Endodermal cell (in vitro differentiated cells): ENCODE measurements at places on chromosomes 2 and 18.

- DNase-seq = no peak
Observed at GRCh38 chr2:44572196-44572900, 210.6 kb downstream of the CAMKMT start.

DNA sequence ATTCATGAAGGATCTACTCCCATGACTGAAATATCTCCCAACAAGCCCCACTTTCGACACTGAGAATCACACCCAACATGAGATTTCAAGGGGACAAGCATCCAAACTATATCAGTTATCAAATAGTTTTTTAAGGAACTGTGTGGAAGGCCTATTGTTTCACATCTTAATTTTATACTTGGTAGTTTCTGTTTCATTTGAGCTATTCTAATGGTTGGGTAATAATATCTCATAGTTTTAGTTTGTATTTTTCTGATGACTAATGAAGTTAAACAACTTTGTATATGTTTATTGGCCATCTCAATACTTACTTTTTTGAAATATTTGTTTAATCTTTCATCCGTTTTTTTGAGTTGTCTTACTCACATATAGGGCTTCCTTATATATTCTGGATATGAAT lies 135.0 kb downstream of the SCG2 start:
- no peak for DNase-seq

DNA sequence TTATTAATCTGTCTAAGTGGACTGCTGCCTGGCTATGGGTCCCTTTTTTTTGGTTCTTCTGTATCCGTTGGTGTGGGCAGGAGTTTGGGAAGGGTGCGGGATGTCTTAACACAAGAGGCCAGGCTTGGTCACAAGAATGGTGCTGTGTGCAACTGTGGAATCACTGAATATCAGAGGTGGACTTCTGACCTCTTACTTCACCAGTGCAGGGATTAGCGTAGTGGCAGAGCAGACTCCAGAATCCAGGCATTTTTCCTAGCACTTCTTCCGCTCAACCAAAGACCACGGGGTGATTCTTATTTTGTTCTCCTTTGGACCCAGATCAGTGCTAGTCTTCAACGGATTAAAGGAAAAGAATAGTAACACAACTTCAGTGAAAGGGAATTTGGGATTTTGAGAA lies 254.3 kb upstream of the TNP1 start:
- DNase-seq = no peak

- DNase-seq = no peak
Observed at GRCh38 chr2:25337276-25337675, 4.4 kb downstream of the DNMT3A start.

DNA sequence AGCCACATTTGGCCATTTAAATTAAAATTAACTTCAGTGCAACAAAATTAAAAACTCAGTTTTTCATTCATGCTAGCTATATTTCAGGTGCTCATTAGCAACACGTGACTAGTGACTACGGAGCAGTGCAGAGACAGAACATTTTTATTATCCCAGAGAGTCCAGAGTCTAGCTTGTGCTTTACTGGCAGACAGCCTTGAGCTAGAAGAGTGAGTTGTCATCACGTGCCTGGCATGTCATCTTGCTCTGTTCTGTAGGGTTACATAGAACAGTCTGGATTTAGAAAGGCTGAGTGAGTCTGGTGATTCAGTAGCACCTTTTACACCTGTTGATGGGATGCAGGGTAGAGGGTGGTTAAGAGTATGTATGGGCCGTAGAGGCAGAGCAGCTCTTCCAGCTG lies 136.9 kb upstream of the IL1R2 start:
- DNase-seq = no peak

GRCh38 chr2:119723186-119723585 lies 36.5 kb upstream of the PTPN4 start:
- DNase-seq = no peak

GRCh38 chr18:67695684-67696083 lies 179.2 kb upstream of the DSEL start:
- no peak for DNase-seq

GRCh38 chr2:47128705-47129104 lies 26.4 kb downstream of the STPG4 start:
- DNase-seq = no peak

DNA sequence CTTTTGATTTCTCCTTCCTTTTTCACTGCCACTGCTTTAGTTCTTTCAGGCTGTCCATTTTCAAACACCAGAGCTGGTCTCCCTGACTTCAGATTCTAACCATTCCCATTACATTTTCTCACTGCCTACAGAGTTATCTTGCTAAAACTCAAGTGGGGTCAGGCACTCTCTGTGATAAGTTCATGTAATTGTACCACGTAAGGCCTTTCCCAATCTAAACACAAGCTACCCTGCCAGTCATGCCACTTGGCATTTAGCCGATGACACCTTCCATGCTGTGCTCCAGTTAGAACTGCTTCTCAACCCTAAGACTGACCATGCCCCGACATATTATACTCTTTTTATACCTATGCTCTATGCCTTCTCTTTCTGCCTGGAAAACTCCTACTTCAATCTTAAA lies 592.4 kb downstream of the DPP10 start:
- no peak for DNase-seq

DNA sequence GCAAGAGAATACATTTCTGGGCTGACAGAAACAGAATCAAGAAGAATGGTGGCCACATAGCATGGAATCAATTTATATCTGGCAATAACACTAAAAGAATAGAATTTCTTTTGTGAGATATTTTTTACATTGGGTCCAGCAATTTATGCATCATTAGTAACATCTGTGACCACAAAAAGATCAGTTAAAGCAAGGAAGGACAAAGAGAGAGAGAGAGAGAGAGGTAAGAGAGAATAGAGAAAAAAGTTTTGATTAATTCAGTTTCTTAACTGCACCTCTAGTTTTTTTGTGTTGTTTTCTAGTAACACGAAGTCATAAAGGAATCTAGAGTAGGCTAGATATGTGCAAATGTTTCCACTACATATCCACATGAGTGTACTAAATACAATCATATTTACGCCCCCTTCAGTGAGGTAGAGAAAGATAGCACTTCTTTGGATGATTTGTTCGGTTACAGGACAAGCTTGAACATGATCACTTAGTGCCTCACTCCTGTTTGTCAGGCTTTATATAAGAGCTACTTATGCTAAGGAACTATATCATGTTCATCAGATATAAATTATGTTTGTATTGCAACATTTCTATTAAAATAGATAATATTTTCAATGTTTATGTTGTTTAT lies 247.4 kb upstream of the COL3A1 start:
- DNase-seq = no peak

GRCh38 chr2:46311651-46312223 lies 14.5 kb downstream of the EPAS1 start:
- DNase-seq = no peak

DNA sequence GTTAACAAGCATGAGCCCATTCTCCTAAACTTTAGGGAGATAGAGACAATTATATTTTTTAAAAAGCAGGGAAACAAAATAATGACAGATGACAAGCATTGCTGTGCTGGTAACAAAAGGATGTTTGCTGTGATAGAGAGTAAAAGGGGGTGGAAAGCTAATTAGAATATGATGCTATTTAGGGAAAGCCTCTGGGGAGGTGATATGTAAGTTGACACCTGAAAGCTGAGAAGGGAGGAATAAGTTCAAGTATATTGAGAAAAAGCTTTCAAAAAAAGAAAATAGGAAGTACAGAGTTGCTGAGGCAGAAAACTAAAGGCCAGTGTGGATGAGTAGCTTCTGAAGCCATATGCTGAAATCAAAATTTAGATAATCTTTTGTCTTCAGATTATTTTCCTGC lies 565.2 kb upstream of the NRXN1 start:
- no peak for DNase-seq

GRCh38 chr2:215881582-215881981 lies 131.8 kb downstream of the MREG start:
- DNase-seq = no peak

- DNase-seq = no peak
Observed at GRCh38 chr18:73118121-73118816, 250.5 kb upstream of the NETO1 start.

DNA sequence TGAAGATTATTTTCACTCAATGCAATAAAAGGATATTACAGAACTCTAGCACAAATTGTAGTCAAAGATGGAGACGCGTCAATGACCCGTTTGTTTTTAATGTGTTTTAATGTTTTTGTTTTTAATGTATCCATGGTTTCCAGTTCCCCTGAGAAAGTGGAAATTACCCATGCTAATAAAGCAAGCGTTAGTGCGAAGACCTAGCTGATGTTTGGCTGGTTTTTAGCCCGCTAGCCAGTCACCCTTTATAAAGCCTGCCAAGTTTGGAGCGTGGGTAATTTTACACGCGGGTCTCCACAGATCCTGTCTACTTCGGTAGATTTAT lies 430 bp upstream of the CHMP1B start:
- DNase-seq = no peak

DNA sequence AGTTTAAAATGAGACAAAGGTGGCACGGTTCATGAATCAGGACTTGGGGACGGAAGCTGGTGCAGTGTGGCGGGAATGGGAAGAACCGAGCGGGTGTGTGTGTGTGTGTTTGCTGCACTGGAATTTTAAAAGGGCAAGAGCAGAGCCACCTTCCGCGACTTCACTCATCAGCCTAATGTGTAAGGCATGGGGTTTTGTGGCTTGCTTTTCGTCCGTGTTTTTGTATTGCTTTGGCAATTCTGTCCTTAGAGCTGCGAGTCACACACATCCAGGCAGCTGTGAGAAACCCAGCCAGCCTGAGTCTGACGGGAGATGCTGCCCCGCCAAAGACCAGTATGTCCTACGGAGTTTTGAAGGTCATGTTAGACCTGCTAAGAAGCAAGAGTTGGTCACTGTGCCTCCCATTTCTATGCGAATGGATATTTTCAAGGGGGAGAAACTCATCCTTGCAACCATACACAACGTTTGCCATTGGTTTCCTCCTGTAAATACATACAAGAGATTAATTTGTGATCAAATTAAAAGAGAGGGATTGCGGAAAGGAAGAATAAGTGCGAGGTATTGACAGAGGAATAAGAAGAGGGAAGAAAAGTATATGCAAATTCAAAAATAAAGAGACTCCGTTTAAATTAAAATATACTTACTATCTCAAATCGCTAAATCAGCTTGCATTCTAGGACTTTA lies 665 bp upstream of the CACNB4 start:
- peak; percentile 71 for DNase-seq

GRCh38 chr18:77059294-77059916 lies 73.2 kb downstream of the MBP start:
- peak; percentile 75 for DNase-seq

DNA sequence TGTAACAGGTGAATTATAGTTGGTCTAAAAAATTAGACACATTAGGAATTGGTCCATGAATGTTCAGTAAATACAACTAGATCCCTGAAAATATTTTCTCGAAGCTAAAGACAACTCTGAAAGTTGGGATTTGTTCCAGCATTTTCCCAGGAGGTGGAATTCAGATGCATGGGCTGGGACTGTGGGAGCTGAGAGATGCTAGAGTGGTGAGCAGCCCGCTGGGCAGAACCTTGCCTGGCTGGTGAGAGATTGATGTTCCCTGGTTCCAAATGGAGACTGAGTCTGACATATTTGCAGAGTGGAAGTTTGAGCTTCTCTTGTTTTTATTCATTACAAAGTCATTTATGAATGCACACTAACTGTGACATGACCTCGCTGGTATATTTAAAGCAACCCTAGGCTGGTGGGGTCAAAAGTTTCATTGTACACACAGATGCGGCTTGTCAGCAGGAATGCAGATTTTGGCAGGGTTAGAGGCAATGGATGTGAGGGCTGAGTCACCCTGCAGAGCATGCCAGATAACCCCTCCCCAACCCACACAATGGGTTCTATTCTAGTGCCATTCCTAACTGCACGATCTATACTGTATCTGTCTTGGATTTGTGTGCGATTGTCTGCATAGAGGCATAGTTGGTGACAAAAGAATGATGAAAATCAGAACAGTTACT lies 23.5 kb upstream of the TMEM178A start:
- no peak for DNase-seq

GRCh38 chr18:55706898-55707297 lies 118.9 kb upstream of the TCF4 start:
- no peak for DNase-seq

DNA sequence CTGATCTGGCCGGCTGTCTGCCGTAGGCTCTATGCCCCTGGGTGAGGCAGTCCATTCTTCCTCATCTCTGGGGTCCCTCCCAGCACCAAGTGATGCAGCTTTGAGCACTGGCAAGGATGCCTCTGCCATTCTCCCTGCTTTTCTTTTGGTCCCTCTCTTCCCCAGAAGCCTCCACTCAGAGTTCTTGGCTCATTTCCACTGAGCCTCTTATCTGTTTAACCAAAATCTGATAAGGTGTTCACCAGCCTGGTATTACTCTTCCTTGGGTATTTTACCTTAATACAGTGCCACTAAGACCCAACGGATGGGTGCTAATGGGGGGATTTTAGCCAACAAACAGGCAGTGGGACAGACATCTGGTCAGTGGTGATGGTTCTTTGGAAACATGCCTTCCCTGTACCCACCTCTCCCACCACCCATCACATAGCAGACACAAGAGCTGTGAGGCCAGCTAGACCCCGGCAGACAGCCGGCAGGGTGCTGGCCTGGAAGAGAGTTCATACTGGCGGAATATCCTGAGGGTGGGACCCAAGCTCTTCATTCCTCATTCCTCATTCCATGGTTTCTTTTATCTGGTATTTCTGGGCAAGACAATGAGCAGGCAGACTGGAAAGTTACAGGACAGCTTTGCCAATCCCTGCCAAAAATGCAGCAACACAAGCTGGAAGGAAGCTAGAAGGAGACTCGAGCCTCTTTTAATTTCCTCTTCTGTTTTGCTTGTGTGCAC lies 34.6 kb downstream of the ZBTB7C start:
- no peak for DNase-seq

DNA sequence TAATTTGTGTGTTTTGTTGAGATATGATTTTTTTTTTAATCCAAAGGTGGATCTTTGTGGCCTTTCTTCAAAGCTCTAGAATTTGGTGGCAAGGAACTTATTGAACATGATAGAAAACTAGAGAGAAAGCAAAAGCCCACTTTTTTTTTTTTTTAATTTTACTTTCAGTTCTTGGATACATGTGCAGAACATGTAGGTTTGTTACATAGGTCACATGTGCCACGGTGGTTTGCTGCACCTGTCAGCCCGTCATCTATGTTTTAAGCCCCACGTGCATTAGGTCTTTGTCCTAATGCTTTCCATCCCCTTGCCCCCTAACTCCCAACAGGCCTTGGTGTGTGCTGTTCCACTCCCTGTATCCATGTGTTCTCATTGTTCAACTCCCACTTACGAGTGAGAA lies 135.9 kb downstream of the RHBDD1 start:
- no peak for DNase-seq

- no peak for DNase-seq
Observed at GRCh38 chr18:34590503-34590902, 119.6 kb upstream of the DTNA start.

- DNase-seq = no peak
Observed at GRCh38 chr18:48325115-48325665, 84.0 kb downstream of the ZBTB7C start.

GRCh38 chr2:200575957-200576356 lies 9.9 kb upstream of the AOX1 start:
- DNase-seq = no peak

GRCh38 chr18:5851998-5852397 lies 43.3 kb downstream of the TMEM200C start:
- no peak for DNase-seq

DNA sequence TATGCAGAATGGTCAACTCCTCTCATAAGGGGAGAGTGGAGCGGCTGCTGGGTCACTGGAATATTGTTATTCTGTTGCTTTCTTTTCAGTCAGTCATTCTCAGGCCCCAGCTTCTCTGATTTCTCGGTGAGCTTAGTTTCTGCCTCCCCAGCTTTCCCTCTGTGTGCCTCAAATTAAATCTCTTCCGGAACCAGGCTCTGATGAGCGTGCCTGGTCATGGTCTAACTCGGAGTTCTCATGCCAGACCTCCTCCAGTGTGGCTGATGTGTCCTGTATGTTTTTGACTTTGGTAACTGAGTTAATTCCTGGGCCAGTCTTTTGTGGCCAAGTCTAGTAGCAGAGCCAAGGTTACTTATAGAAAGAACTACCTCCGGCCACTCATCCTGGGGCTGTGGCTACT lies 4.9 kb upstream of the STK11IP start:
- no peak for DNase-seq
